Kidney (tissue), 22 donors: ENCODE measurements at places on chromosomes 13 and 19. TPM values are rescaled to one million over a fixed set of nuclear protein-coding genes. Genes with fewer than 3 reads are reported as not detected.

Gene CEACAM3
- 0.69 TPM for total RNA-seq

Gene ZNF333
- total RNA-seq: 20.8 TPM

Gene MED16
- 56.5 TPM for total RNA-seq

Gene ERCC2
- 19.0 TPM for total RNA-seq

Gene C19orf38
- total RNA-seq: 3.3 TPM

Gene FGF22
- 0.19 TPM for total RNA-seq

Gene MEF2B
- 3.4 TPM for total RNA-seq

GRCh38 chr19:52234406-52234805 is 35.0 kb upstream of the ZNF766 start:
- H3K27ac ChIP-seq: no peak overlapping the region
- no peaks in the 10 kb centered on the region for H3K4me1 ChIP-seq
- no peaks in the 10 kb centered on the region for H3K36me3 ChIP-seq
- no peak overlapping the region for H3K4me3 ChIP-seq
- H3K27me3 ChIP-seq: no peaks in the 10 kb centered on the region
- DNase-seq: no peak

DNA sequence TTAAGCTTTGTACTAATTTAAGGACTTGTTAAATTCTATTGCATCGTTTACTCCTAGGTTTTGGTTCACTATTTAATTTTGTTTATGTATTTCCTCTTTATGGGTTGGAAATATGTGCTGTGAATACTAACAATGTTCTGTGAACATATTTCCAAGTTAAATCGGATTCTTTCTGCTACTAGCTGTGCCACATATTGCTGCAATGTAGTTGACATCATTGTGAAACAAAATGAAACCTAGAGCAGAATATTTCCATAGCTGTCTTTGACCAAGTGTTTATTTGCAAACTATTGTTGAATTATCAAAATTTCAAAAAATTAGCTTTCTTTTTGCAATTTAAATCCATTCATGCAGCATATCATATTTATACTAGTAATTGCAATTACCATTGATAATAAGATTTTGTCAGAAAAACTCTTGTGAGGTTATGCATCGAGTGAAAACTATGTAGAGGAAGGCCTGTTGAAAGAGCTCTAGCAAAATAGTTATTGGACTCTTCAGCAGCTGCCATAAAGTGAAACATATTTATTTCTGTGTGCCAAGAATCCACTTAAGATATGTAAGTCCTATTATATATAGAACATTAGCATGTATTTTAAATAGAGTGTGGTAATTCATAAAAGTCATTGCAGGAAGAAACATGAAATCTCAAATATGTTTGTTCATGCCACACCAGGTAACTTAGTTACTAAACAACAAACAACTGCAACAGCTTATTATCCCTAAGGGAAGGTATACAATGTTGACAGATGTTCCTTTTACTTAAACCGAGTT is 575.1 kb downstream of the SLITRK6 start:
- no peaks in the 10 kb centered on the region for H3K4me1 ChIP-seq
- H3K27me3 ChIP-seq: no peaks in the 10 kb centered on the region
- H3K4me3 ChIP-seq: no peak overlapping the region
- DNase-seq: no peak

- no peaks in the 10 kb centered on the region for H3K4me1 ChIP-seq
- no peaks in the 10 kb centered on the region for H3K36me3 ChIP-seq
- DNase-seq: peak; percentile 60
- no peaks in the 10 kb centered on the region for H3K27me3 ChIP-seq
- no peak overlapping the region for H3K27ac ChIP-seq
- H3K4me3 ChIP-seq: no peak overlapping the region
These were observed 379.2 kb upstream of the MIR17HG start for GRCh38 chr13:90968166-90968904.

DNA sequence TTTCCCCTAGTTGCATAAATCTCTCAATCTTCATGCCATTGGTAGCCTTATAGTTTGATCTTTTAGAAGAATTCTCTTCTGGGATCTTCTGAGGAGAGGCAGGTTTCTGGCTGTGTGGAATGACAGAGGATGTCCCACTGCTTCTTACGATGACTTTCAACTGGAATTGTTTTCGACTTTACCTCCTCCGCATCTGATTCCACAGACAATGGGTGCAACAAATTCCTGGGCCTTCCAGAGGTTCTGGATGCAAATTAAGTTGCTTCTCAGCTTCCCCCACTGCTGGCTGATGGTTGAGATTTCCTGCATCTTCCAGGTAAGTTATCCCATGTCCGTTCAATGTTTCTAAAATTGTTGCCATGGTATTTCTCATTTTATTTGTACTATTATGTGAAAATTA is 142.3 kb upstream of the TSC22D1 start:
- no peak overlapping the region for H3K27ac ChIP-seq
- no peaks in the 10 kb centered on the region for H3K27me3 ChIP-seq
- no peak for DNase-seq
- H3K4me1 ChIP-seq: no peaks in the 10 kb centered on the region
- no peak overlapping the region for H3K4me3 ChIP-seq
- no peaks in the 10 kb centered on the region for H3K36me3 ChIP-seq

DNA sequence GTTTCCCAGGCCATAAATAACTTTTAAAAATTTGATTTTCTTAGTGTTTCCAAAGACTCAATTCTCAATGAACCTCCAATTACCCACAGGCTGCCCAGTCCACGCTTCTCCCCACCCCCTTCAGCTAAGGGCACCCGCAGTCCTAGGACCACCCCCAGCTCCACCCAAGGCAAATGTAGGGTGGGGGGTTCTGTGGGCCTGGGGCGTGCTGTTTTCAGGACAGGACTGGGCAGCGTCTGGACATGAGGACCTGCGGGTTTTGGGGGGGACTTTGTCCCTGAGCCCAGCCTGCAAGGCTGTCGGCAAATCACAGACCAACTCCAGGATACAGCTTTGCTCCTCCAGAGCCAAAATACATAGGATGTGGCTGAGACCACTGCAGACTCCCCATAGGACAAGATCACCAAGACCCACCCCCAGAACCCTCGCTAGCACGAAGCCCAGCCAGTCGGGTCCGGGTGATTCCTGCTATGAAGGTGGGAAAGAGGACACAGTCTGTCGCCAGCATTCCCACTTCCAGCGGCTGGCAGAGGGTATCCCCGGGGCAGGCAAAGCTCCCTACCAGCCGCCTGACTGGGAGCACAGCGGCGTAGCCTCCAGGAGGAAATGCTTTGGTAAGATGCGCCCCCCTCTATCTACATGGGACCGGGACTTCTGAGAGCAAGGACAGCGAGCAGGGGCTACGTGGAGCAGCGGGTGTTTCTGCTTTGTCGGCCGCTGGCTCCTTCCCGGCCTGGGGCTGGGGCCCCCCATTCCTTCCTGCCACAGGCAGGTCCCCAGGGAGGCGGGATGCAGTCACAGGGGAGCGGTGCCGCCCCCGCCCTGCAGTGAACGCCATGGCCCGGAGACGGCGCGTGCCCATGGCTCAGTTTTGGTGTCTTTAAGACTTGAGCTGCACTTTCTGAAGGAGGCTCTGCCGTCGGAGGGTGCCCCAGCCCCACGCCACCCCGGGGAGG is 1.6 kb upstream of the TIMM13 start:
- no peaks in the 10 kb centered on the region for H3K27me3 ChIP-seq
- peak; percentile 11 for DNase-seq
- H3K4me1 ChIP-seq: peaks cover 11% of the 10 kb centered on the region
- H3K27ac ChIP-seq: no peak overlapping the region
- H3K36me3 ChIP-seq: no peaks in the 10 kb centered on the region

DNA sequence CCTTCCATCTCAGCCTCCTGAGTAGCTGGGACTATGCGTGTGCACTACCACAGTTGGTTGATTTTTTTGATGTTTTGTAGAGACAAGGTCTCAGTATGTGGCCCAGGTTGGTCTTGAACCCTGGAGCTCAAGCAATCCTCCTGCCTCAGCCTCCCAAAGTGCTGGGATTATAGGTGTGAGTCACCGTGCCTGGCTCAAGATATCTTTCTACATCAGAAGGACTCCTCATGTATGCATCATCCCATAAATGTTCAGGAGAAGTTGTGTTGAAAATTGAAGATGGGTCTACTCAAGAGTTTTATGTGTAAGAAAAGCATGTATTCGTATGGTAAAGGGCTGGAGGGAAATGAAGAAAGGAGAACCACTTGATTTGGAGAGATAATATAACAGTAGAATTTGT is 71.8 kb upstream of the STK24 start:
- no peak overlapping the region for H3K4me3 ChIP-seq
- H3K27me3 ChIP-seq: no peaks in the 10 kb centered on the region
- no peak for DNase-seq
- no peak overlapping the region for H3K27ac ChIP-seq

- no peak for DNase-seq
- H3K4me1 ChIP-seq: no peaks in the 10 kb centered on the region
- H3K4me3 ChIP-seq: no peak overlapping the region
- H3K27me3 ChIP-seq: no peaks in the 10 kb centered on the region
These were observed 9.7 kb upstream of the ZNF223 start for GRCh38 chr19:44042147-44042546.

- peaks cover 3% of the 10 kb centered on the region for H3K36me3 ChIP-seq
- DNase-seq: peak; percentile 92
- peaks cover 12% of the 10 kb centered on the region for H3K4me1 ChIP-seq
- H3K27ac ChIP-seq: no peak overlapping the region
These were observed 5.7 kb downstream of the REX1BD start for GRCh38 chr19:18594096-18594823.

DNA sequence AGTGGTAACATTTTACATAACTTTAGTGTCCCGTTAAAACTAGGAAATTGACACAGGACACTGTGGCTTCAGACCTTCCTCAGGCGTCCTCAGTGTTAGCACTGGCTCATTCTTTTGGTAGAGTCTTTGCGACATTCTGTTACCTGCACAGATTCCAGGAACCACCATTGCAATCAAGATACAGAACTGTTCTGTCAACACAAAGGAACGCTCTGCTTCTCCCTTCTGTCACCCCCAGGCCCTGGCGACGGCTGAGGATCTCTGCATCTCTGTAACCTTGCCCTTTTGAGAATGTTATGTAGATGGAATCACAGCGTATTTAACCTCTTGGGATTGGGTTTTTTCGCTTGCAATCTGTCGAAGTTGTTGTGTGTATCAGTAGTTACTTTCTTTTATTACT is 22.6 kb downstream of the KDM4B start:
- no peaks in the 10 kb centered on the region for H3K4me1 ChIP-seq
- H3K4me3 ChIP-seq: no peak overlapping the region
- DNase-seq: no peak
- H3K36me3 ChIP-seq: no peaks in the 10 kb centered on the region
- H3K27me3 ChIP-seq: no peaks in the 10 kb centered on the region

GRCh38 chr13:71219698-71220415 is 647.1 kb downstream of the DACH1 start:
- no peak for DNase-seq
- no peak overlapping the region for H3K27ac ChIP-seq
- H3K4me1 ChIP-seq: no peaks in the 10 kb centered on the region

GRCh38 chr19:55112246-55112776 is 5.1 kb downstream of the PPP1R12C start:
- H3K27ac ChIP-seq: peak overlapping the region; percentile 83
- no peaks in the 10 kb centered on the region for H3K27me3 ChIP-seq
- no peak overlapping the region for H3K4me3 ChIP-seq
- H3K36me3 ChIP-seq: peaks cover 4% of the 10 kb centered on the region
- DNase-seq: peak; percentile 62

- no peaks in the 10 kb centered on the region for H3K36me3 ChIP-seq
- DNase-seq: no peak
- H3K27me3 ChIP-seq: no peaks in the 10 kb centered on the region
- no peak overlapping the region for H3K4me3 ChIP-seq
These were observed 216.5 kb downstream of the RFC3 start for GRCh38 chr13:34034411-34034810.

DNA sequence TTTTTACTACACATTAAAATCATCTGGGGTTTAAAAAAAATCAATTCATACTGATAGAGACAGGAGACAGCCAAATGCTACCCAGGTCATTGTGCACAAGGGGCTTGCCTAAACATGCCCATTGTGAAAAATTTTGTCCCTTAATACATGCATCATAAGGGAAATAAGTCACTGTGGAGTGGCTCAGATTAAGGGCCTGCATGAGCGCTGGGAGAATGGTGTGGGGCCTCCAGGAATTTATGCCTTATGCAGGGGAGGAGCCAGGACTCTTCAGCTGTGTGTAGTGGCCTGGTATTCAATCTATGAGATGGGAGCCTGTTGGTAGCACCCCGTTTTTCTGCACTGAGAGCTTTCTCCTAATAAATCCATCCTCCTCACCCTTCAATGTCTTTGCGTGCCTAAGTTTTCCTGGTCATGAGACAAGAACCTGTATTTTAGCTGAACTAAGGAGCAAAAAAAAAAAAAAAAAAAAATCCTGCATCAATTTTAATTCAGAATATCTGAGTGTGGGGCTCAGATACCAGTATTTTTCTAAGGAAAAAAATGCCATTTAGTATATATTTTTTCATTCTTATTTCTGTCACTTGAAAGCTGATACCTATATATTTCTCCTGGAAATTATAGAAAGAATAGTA is 997.6 kb upstream of the ATXN8OS start:
- H3K27ac ChIP-seq: no peak overlapping the region
- no peak overlapping the region for H3K4me3 ChIP-seq
- H3K4me1 ChIP-seq: no peaks in the 10 kb centered on the region

GRCh38 chr13:28725046-28725610 is 6.4 kb upstream of the SLC46A3 start:
- no peaks in the 10 kb centered on the region for H3K36me3 ChIP-seq
- H3K4me3 ChIP-seq: no peak overlapping the region
- DNase-seq: no peak
- no peaks in the 10 kb centered on the region for H3K4me1 ChIP-seq
- H3K27me3 ChIP-seq: no peaks in the 10 kb centered on the region
- H3K27ac ChIP-seq: no peak overlapping the region

DNA sequence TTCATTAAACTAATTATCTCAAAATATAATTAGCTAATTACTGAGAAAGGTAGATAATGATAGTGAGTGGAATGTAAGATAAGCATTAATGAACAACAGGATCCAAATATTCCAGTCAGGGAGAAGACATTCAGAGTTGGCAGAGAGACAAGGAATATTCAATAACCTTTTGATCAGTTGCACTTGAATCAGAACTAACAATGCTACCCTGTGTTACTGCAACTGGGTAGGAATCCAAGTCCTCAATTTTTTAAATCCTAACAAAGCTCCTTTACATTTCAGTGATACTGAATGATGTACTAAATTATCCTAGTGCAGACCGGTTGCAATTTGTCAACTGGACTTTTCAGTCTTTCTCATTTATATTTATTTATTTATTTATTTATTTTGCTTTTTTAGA is 107.1 kb upstream of the MIR17HG start:
- no peaks in the 10 kb centered on the region for H3K36me3 ChIP-seq
- H3K27ac ChIP-seq: no peak overlapping the region
- no peaks in the 10 kb centered on the region for H3K4me1 ChIP-seq
- no peak overlapping the region for H3K4me3 ChIP-seq

- no peaks in the 10 kb centered on the region for H3K36me3 ChIP-seq
- no peak for DNase-seq
- no peak overlapping the region for H3K4me3 ChIP-seq
- H3K27ac ChIP-seq: no peak overlapping the region
- peaks cover 13% of the 10 kb centered on the region for H3K27me3 ChIP-seq
These were observed 4.7 kb downstream of the TINCR start for GRCh38 chr19:5563008-5563431.
